ENCODE measurements at places on chromosomes 11 and 22.

DNA sequence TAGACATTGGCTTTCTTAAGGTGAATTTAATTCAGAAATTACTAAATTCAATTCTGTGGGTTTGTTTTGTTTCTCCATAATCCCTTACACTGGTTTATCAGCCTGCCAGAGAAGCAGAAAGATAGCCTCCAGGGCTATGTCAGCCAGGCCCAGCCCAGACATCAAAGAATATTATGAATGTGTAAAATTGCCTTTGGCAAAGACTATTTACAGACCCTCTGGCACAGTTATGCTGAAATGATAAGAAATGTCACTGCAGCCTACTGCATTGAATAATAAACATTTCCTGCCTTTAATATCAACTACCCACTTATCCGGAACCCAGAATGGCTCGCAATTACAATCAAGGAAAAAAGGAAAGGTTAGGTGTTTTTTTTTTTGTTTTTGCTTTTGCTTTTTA, 562.5 kb upstream of the LRRC4C start:
- no peaks in the 10 kb centered on the region for H3K27me3 ChIP-seq
- no peak for DNase-seq
- no peak overlapping the region for H3K4me3 ChIP-seq

- H3K36me3 ChIP-seq, result no peaks in the 10 kb centered on the region
- H3K4me3 ChIP-seq, result no peak overlapping the region
- no peaks in the 10 kb centered on the region for H3K27me3 ChIP-seq
- H3K27ac ChIP-seq, result no peak overlapping the region
Observed at GRCh38 chr11:122309262-122309925, 193.4 kb upstream of the BLID start.

DNA sequence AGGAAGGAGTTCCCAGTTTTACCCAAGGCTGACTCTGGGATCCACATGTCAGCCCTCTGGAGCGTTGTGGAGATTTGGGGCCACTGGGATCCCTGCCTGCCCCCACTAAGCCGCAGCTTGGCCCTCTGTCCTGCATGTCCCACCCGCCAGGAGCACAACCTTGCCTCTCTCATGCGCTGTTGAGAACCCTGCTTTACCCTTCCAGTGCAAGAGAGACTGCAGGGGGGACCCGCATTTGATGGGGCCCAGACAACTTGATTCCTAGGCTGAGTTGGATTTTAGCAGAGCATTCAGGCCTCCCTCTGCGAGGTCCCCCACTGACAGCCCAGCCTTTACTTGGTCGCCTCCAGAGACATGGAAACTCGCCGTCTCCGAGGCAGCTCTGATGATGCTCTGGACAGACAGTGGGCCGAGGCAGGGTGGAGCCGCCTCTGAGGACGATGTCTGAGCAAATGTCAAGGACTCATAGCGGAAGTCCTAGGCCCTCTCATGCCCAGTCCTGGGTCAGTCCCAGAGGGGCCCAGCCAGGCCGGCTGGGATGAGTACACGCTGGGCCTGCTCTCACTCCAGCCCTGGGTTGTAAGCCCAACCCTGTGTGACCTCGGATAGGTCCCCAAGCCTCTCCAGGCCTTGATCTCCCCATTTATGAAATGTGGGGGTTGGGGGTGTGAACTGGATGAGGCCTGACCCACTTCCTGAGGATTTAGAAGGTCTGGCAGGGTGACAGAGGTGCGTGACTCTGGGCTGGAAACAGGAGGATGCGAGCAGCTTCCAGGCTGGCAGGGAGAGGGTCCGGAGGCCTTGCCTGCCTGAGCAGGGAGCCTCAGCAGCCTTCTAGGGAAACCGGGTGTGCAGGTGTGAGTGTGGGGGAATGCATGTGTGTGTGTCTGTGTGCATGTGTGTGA, 630 bp downstream of the CD5 start:
- H3K4me3 ChIP-seq, result peak overlapping the region; percentile 100
- H3K27me3 ChIP-seq, result no peaks in the 10 kb centered on the region
- H3K36me3 ChIP-seq, result peaks cover 8% of the 10 kb centered on the region
- peak overlapping the region; percentile 98 for H3K27ac ChIP-seq
- DNase-seq, result no peak

- no peak for DNase-seq
- H3K4me3 ChIP-seq, result no peak overlapping the region
- no peak overlapping the region for H3K27ac ChIP-seq
- peaks cover 3% of the 10 kb centered on the region for H3K27me3 ChIP-seq
Observed at GRCh38 chr11:10937385-10937771, 79.5 kb upstream of the ZBED5 start.

Data from naive thymus-derived CD4-positive, alpha-beta T cell (primary cell).